ENCODE measurements at places on chromosomes 13 and 19.

DNA sequence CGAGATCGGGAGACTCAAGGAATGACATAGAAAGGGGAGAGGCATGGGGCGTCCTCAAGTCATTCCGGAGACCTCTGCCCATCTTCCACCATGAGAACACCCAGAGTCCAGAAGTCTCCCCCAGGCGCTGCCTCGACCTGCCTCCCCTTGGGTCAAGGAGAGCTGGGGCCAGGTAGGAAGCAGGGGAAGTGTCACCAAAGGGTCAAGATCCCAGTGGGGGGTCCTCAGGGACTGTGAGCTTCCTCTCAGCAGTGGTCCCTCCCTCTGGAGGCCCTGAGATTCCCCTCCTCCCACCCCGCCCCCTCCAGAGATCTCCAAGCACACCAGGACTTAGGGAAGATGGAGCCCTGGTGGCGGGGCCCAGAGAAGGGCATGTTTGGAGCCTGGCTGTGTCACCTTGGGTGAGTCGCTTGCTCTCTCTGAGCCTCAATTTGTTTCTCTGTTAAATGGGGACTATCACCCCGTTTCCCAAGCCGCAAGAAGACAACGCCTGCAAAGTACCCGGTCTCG lies 919 bp downstream of the DACT3 start:
- no peak for DNase-seq

DNA sequence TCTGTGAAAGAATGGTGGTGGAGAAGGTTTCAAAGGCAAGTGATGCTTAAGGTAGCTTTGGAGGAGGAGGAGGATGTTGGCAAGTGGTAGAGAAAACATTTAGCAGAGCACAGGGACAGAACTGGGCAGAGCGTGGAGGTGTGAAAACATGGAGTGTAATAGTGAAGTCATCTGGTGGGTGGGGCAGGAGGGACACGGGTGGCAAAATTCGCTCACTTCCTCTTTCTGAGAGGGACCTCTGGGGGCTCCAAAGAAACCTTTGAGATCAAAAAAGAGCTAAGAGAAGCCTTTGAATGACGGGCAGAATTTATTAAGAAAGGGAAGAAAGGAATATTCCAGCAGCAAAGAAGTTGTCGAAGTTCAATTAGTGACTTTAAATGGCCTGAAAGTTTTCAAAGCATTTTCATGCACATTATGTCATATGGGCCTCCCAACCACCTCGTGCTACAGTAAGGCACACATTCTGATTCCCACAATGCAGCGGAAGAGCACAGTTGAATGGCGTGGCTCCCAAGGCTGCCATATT lies 82.8 kb downstream of the STARD13 start:
- no peak for DNase-seq

DNA sequence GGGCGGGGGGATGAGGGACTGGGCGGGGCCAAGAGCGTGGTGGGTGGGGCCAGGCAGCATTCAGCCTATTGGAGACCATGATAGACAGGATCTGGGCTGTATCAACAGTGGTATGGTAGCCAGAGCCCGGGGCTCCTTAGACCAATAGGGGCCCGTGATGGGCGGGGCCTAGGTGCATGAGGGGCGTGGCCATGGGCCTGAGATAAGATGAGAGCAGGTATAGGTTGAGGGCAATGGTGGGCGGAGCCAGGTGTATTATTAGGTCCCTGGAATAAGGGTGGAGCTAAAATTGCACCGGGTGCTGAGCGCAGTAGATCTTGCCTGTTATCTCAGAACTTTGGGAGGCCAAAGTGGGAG lies 5.3 kb downstream of the ABCA7 start:
- no peak for DNase-seq

GRCh38 chr19:30293051-30293785 lies 79.0 kb upstream of the ZNF536 start:
- DNase-seq = no peak

GRCh38 chr19:38944981-38945506 lies 14.3 kb downstream of the MRPS12 start:
- DNase-seq = no peak

- DNase-seq = no peak
These were observed 68.3 kb upstream of the DACH1 start for GRCh38 chr13:71935166-71935840.
